ENCODE measurements at places on chromosomes 13 and 19.

DNA sequence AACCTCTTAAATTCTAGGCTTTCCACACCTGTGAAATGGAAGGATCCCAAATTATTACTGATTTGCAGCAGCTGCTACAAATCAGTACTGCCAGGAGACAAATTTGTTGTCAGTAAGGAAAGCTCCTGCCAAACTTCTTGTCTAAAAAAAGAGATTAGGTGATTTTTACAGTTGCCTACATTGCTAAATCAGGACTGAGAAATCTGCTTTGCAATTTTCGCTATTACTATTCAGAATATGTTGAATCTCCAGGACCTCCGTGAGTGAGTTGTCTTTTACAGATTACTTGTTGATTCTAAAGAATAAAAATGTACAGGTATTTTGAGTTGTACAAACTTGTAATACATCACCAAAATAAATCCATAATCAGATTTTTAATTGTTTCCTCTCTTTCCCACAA, 1815.9 kb downstream of the PCDH9 start:
- DNase-seq: no peak

DNA sequence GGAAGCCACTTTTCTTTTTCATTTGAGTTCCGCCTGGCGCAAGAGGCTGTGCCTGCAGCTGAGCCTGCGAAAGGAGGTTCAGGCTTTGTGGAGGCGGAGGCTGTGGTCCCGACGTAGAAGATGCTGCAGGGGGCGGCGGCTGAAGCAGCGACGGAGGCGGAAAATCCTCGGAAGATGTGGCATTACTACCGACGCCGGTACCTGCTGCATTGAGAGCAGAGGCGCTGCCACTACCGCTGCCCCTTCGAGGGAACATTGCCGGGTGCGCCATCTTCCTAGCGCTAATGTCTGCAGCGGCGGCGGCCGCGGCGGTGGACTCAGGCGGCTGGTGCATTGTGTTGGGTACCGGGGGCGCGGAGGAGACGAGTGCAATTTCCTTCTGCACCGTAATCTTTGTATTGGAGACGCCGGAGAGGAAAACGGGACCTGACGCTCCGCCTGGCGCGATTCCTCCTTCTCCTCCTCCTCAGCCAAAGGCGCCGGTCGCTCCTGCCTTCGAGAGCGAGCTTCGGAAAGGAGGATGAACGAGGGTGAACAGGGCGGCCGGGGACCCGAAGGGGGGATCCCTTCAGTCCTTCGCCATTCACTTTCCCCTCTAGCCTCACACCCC, at the start of gene TSC22D1:
Gene TSC22D1 (minus strand): TSS at position 590 of the 610 bp plus-strand sequence. CDS start 256 bp downstream, at position 334.
- peak; percentile 33 for DNase-seq

DNA sequence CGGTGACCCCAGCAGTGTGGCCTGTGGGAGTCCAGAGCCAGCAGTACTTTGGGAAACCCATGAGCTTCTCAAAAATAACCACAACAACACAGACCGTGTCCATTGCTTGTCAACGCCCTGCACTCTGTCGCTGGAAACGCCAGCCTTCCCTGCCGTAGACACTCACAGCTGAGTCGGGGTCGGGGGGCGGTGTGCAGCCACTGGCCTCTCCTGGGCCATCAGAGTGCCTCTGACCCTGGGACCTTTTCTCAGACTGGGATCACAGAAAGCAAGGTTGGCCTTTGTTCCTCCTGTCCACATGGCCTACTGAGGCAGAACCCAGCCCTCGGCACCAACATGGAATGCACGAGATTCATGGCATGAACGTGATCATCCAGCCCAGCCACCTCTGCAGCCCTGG, 95.7 kb downstream of the TUBA3C start:
- no peak for DNase-seq

GRCh38 chr19:12689581-12690216, 1.9 kb downstream of the GNG14 start:
- DNase-seq: no peak

DNA sequence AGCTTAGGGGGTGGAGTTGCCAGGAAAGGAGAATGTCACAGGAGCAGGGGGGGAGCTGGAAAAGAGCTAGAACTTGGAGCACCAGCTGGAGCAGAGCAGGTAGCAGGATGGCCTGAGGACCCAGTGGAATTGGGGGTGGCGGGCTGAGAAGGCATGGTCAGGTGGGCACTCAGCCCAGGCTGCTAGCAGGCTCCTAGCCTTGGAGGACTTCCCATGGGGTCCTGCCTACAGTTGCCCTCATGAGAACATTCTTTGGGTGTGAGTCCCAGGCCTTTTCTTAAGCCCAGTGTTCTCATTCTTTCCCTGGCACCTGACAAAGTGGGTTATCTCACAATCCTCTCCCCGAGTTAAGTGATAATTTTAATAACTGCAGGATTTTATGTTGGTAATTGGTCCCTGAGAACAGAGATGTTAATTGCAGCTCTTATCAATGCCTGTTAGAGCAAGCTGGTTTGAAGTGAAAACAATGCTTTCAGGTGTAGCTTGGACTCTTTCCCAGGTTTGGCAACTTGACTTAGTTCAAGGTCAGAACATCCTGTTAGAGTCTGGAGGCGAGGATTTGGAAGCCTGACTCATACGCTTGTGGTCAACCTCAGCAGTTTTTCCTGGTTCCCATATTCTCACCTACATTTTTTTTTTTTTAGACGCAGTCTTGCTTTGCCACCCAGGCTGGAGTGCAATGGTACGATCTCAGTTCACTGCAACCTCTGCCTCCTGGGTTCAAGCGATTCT, 18.1 kb upstream of the OLFM4 start:
- no peak for DNase-seq

GRCh38 chr13:21541271-21541670, 62.7 kb downstream of the MICU2 start:
- DNase-seq: no peak

- DNase-seq: no peak
Observed at GRCh38 chr13:97295283-97296182, 73.4 kb downstream of the MBNL2 start.

DNA sequence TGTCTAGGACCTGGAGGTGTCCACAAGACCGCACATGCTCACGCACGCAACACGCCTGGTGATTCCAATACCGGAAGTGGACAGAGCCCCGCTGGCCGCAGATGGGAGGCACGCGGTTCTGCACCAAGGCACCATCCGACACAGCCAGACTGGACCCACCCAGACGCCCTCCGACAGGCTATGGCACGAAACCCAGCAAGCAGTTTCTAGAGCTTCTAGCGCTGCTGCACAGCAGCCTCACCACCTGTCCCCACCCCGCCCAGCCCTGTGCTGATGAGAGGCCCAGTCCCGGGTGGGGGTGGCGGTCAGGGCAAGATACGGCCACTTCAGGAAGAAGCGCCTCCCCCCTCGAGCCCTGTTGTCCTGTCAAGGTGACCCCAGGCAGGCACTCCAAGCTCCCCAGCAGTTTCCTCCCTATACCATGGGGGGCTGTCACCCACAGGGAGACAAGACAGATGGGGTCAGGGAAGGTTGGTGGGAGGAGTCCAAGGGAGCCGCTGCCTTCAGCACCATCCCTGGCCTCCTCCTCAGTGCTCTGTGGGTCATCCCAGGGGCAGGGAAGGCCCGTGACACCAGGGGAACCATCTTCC, 11.3 kb downstream of the LSM4 start:
- no peak for DNase-seq

- DNase-seq: no peak
Observed at GRCh38 chr19:43818500-43818899, 8.6 kb upstream of the ZNF283 start.

DNA sequence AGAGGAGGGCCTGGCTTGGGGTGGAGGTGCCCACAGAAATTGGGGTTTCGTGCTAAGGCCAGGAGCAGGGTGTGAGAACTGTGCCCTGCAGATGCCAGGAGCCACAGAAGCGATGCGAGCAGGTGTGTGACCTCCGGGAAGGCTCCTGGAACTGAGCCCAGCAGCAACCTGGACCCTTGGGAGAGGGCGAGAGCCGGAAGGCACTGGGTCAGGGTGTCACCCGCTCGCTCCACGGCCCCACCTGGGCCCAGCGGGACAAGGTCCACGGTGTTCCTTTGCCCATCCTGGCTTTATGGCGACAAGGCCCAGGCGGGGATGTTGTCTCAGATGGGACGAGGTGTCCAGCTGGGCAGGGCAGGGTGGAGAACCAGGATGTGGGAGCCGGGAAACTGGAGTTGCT, 4.2 kb downstream of the MISP start:
- no peak for DNase-seq

DNA sequence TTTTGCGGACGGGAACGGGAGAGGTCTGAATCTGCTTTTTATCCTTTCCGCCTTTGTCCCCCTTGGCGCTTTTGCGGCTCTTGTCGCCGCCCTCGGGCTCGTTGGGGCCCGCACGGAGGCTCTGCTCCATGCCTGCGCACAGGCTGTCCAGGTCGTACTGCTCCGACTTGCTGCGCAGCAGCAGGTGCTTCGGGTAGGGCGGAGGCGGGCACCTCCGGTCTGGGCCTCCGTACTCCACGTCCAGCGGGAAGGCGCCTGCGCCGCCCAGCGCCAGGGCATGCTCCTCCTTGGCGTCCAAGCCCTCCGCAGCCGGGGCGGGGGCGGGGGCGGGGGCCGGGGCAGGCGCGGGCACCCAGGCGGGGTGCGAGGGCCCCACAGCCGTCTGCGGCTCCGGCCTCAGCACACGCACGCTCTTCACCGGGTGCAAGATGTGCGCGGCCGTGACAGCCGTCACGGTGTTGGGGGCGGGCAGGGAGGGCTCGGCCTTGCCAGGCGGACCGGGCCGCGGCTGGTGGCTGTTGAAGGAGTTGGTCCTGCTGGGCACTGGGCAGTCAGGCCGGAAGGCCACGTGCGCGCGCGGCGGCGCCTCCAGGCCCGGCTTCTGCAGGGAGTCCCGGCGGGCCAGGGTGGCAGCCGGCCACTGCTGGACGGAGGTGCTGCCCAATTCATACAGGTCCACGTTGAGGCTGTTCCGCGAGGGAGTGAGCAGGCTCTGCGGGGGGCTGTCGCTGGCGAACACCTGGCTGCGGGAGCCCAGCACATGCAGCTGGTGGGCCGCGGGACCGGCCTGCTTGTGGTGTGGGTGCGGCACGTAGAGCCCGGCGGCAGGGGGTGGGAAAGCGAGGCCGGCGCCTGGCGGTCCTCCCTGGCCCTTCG, 73.1 kb downstream of the LATS2 start:
- DNase-seq: no peak

DNA sequence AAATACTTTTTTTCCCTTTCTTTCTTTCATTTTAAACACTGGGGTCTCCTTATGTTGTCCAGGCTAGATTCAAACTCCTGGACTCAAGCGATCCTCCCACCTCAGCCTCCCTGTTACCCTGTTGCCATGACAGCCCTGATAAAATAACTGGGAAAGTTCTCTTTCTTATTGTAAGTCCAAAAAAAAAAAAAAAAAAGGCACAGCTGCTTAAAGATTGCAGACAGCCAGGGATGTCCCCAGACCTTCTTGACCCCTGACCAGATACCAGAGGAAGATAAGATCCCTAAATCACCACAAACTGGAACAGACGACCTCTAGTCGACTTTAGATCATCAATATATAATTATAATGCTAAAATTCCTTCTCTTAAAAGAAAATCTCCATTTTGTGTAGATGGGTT, 1.1 kb upstream of the MVB12A start:
- DNase-seq: no peak

DNA sequence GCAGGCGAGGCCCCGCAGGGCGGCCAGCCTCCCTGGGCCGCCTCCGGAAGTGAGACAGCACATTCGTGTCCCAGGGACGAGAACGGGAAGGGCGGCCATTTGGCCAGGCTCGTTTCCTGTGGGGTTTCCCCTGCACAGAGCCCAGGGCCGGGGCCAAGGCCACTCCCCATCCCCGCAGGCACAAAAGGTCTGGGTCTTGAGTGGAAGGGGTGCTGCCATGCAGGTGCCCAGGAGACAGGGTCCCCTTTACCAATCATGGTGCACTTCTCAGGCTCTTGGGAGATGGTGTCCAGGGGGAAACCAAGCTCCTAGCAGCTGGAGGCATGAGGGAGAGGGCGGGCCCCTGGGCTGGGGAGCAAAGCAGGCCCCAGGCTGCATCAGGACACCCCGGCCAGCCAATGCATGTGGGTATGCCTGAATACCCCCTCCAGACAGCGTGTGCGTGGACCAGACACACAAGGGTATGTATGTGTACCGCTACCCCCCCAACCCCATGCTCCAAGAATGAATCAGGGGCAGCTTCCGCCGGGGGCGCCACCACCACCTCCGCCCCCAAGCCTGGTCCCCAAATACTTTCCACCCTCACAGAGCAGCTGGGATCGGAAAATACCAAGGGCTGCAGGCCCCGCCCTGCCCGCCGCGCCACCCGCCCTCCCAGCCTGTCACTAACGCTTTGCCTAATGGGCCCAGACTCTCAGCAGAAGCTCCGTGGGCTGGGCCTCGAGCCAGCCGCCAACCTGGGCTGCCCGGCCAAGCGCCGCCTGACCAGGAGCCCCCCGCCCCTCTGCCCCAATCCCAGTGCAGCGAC, 37.6 kb upstream of the NANOS3 start:
- DNase-seq: no peak

DNA sequence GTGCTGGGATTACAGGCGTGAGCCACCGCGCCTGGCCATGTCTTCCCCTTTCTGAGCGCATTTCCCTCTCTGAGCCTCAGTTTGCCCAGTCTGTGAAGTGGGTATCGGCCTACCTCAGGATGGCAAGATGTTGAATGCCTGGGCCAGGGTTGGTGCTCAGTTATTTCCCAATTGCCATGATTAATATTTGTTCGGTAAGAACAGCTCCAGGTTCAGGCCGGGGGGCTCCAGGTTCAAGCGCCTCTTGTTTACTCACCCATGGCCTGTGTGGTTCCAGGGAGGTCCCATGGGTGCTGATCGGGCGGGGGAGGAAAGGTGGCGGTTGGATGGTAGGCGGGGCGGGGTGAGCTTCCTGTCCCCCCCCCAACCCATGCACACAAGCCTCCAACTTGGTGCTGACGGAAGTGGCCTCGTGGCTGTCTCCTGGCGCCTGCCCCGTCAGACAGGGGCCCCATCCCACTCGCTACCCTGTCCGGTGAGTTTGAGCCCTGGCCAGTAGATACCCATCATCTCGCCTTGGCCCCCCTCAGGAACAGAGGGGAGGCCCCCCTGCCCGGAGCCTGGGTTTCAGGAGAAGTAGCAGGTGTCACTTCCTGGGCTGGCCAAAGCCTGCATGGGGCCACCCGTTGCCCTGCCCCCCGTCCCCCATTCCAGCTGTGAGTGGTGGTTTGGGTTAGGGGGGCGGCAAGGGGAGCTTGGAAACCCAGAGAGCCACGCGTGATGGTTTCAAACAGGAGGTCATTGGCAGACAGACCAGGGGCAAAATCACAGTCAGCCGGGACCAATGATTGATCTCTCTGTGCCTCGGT, at the start of gene FCHO1:
Gene FCHO1 (plus strand): TSS at position 375 of the 809 bp plus-strand sequence. CDS start 3,688 bp downstream, outside the sequence.
- DNase-seq: no peak

DNA sequence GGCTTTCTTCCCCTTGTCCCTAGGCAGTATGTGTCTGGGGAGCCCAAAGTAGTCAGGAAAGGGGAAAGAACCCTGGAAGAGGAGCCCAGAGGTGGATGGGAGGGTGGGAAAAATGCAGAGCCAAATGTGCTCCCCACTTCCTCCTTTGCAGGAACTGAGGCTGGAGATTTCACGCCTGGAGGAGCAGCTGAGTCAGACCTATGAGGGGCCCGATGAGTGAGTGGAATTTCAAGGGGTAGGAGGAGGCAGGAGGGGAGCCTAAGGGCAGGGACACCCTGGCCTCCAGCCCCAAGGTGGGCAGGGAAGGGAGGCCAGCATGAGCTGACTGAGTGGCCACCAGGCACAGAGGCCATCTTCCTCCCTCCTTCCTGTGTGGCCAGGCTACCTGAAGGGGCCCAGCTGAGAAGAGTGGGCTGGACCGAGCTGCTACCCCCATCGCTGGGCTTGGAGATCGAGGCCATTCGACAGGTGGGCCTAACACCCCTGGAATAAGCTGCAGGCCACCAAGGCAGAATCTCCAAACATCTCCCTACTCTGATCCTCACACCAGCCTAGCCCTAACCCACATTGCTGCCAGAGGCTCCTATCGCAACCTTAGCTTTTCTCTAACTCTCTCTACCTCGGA, 14.3 kb downstream of the PTH2 start:
- no peak for DNase-seq

GRCh38 chr13:51041126-51041525, 69.9 kb downstream of the C13orf42 start:
- DNase-seq: no peak

Data from 8988T (cell line).